IPS-NIHi11 (cell line): ENCODE measurements at places on chromosomes 7 and 10.

DNA sequence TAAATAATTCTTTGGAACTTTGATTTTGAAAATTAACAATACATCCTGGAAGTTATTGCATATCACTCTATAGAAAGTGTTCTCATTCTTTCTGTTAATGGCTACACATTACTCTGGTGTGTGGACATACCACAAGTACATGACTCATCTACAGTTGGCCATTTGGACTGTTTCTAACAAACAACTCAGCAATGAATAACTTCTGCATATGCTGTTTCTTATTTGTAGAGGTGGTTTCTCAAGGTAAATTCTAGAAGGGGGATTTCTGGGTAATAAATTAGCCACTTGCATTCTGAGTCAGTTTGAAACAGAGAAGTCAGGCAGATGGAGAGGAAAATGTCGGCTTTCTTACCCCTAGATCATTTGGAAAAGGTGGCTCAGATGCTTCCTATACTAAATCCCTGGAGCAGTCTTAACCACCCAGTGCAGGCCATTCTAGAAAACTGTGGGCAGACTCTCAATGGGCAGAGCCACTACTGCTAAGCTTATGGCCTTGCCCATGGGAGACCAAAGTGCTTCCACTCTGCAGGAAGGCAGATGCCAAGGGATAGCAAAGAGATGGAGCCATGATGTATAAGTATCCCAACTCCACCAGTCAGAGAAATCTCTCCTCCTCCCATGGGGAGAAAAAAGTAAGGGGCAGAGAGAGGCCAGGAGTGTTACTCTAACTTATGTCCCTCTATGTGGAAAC lies 194.0 kb upstream of the PLPP4 start:
- DNase-seq = no peak

GRCh38 chr10:99917963-99918825 lies 91.6 kb downstream of the DNMBP start:
- DNase-seq = peak; percentile 74

GRCh38 chr10:117411479-117412399 lies 36.5 kb upstream of the PDZD8 start:
- DNase-seq = no peak

DNA sequence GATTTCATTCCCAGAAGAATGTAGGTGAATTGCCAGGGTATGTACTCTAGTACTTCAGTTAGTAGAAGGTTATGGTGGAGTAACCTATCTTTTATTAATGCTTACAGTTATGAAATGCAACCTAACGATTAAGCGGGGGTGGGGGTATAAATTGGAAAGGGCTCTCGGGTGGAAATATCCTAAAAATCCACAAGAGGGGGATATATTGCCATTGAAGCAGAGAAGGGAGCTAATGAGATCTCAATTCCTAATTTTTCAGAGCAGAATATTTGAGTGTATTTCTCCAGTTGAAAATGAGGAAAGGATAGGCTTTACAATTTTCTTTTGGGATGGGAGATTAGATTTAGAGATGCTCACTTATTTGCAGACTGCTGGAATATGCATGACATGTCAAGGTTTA lies 90.8 kb downstream of the DNAJB9 start:
- peak; percentile 36 for DNase-seq

GRCh38 chr7:94276027-94276426 lies 118.7 kb upstream of the COL1A2 start:
- DNase-seq = no peak

DNA sequence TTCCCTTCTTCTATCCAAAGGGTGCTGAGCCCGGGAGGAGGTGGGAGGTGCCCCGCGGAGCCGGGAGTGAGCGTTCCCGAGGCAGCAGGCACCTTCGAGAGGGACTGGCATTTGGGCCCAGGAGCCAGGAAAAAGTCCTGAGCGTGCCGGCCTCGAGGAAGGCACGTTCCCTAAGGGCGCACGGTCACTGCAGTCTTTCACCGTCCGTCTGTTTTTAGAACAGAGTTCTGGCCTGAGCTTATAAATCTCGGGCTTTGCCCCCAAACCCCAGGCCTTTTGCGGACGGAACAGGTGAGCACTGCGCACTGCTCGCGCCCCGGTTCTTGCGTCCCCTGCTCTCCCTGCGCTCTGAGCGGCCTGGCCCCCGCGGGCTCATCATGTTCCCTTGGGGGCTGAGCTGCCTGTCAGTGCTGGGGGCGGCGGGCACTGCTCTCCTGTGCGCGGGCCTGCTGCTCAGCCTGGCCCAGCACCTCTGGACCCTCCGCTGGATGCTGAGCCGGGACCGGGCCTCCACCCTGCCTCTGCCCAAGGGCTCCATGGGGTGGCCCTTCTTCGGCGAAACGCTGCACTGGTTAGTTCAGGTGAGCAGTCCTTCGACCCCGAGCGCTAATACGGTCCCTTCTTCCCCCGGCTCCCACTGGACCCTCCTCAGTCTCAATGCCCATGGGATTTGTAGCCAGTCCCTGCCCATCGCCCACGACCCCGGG lies 442 bp downstream of the CYP26C1 start:
- no peak for DNase-seq

DNA sequence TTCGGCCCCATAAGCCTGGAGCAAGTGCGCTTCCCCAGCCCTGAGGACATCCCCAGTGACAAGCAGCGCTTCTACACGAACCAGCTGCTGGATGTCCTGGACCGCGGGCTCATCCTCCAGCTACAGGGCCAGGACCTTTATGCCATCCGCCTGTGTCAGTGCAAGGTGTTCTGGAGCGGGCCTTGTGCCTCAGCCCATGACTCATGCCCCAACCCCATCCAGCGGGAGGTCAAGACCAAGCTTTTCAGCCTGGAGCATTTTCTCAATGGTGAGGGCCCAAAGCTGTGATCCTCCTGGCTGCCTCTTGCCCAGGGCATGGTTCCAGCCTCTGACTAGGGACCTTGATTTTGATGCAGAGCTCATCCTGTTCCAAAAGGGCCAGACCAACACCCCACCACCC lies 10.1 kb downstream of the IRF5 start:
- no peak for DNase-seq

DNA sequence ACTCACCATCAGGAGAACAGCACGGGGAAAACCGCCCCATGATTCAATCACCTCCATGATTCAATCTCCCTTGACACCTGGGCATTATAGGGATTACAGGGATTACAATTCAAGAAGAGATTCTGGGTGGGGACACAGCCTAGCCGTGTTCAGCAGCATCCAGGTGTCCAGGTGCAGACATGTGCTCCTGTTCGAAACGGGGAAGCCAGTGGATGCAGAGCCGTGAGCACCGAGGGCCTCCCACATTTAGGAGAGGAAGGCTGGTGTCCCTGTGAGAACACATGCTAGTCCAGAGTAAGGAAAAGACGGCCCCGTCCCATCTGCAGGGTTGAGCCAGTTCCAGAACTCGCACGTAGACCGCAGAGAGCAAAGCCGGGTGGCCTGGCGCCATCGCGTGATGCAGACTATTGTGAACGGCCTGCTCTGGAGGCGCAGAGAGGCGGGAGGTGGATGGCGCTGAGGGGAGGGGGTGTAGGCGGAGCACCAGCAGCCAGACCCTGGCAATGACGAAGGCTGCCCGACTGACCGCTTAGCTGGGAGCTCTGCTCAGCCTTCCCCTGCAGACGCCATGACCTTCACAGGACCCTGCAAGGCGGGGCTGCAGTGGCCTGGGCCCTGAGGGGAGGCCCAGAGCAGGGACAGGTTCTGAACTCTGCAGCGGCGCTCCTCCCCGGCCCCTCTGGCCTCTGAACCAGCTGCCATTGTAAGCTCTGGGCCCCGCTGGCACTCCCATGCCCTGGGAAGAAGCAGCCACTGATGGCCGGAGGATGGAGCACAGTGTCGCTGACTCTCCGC lies 141.6 kb upstream of the TCERG1L start:
- peak; percentile 84 for DNase-seq

DNA sequence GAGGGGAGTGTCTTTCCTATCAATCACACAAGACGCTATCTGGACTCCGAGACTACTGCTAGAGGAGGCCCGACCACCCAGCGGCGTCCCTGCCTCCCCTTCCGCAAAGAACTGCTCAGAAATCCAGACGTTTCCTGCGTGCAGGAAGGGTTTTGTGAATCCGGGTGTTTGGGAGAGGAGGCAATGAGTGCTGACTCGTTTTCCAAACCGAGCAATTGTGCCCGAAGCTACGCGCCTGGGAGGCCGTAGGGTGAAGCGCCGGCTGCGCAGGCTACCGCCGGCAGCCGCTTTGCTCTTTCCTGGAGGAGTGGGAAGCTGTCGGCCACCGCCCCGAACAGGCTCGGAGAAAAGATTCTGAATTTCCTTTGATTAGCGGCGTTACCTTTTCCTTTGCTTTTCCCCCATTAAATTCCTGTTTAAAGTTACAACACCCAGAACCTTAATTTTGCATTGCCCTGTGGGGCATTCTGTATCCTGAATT lies 5.3 kb downstream of the VAX1 start:
- peak; percentile 42 for DNase-seq

DNA sequence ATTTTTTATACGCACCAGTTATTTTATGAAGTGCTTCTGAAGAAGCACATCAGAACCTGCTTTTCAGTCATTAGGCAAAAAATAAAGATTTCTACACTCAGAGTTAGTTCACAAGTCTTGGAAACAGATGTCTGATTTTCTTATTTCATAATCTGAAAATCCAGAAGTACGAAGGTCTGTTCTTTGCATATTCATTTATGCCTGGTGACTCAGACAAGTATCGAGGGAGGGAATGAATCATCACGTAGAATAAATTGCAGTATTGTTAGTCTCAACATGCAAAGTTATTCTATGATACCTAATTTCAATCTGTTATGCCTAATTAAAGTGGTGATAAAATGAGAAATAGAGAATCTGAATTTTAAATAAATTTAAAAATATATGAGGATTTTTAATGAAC lies 113.6 kb upstream of the SEM1 start:
- no peak for DNase-seq

- no peak for DNase-seq
These were observed 181.6 kb downstream of the SND1 start for GRCh38 chr7:127833641-127834040.

DNA sequence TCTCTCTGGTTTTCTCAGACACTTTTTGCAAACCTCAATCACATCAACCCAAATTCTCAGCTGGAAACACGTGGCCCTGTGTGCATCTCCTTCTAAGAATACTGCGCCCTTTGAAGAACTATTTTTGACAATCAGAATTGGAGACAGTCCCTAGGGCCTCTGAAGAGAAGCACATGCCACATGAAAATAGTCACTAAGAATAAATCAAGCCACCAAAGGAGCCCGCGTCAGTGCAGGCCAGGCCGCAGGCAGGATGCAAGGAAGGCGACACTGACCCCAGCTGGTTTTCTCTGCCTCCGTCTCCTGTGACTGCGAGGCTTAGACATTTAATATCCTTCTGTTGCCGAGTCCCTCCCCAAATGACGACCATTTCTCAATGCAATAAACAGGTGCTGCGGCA lies 88.0 kb upstream of the ADAM12 start:
- no peak for DNase-seq

DNA sequence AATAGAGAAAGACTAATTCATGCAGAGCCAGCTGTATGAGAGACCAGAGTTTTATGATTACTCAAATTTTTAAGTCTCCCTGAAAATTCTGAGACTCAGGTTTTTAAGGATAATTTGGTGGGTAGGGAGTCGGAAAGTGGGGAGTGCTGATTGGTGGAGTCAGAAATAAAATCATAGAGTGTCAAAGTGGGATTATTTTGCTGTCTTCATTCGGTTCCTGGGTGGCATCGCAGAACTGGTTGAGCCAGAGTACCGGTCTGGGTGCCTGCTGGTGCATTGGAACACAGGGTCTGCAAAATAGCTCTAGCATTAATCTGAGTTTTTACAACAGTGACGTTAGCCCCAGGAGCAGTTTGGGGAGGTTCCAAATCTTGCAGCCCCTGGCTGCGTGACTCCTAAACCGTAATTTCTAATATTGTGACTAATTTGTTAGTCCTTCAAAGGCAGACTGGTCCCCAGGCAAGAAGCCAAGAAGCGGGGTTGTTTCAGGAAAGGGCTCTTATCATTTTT lies 32.4 kb downstream of the GPRIN2 start:
- no peak for DNase-seq

GRCh38 chr10:68156373-68157185 lies 47.3 kb downstream of the MYPN start:
- DNase-seq = peak; percentile 45

GRCh38 chr7:83301416-83301815 lies 138.7 kb upstream of the PCLO start:
- DNase-seq = no peak

DNA sequence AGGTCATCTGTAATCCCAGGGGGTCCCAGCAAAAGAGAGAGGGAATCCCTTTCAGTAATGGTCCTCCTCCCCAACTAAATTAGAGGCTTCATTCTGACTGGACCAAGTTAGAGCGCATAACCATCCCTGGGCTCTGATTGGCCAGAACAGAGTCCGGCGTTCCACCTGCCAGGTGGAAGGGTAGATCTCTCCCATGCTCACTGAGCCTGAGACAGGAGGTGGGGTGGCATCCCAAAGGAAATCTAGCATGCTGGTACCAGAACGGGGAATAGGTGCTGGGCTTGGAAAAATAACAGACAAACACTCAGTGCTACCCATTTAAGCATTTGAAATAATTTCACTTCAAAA lies 21.0 kb upstream of the TSPAN33 start:
- DNase-seq = no peak

GRCh38 chr7:1622441-1622840 lies 47.6 kb upstream of the ELFN1 start:
- DNase-seq = no peak

- peak; percentile 61 for DNase-seq
These were observed 43.7 kb downstream of the CPVL start for GRCh38 chr7:29102558-29103151.

DNA sequence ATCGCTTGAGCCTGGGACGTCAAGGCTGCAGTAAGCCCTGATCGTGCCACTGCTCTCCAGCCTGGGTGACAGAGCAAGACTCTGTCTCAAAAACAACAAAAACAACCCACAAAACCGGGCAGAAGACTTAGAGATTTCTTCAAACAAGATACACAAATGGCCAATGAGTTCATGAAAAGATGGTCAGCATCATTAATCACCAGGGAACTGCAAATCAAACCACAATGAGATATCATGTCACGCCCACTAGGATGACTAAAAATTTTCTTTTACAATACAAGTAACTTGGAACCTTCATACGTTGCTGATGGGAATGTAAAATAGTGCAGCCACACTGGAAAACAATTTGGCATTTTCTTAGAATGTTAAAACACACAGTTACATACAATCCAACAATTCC lies 77.3 kb upstream of the GRID1 start:
- no peak for DNase-seq

DNA sequence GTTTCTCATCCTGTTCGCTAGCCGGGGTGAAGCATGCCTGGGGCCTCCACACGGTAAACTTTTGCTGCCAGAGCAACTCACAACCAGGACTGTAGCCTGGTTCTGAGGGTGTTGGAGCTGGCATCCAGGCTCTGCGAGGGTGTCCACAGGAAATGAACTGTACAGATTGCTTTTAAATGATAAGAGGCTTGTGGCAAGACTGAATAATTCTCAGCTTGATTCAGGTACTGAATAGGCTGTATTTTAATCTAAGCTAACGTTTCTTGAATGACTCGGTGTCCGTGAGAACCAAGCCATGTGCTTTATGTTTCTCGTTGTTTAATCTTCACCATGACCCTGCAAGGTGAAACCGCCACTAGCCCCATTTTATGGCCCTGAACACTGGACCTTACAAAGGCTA lies 49.3 kb downstream of the EEPD1 start:
- DNase-seq = no peak

GRCh38 chr10:10814069-10814468 lies 203.6 kb upstream of the CELF2 start:
- DNase-seq = no peak

GRCh38 chr7:77771901-77772300 lies 26.3 kb downstream of the TMEM60 start:
- no peak for DNase-seq
